ENCODE measurements at places on chromosomes 16 and 17.
A peak's percentile ranks its signal among the peaks of the same experiment; 100 is the strongest.

GRCh38 chr17:41695954-41696757 lies 7.5 kb downstream of the EIF1 start:
- DNase-seq, result peak; percentile 84

- no peak for DNase-seq
These were observed 15.0 kb downstream of the CD300E start for GRCh38 chr17:74608511-74608910.

DNA sequence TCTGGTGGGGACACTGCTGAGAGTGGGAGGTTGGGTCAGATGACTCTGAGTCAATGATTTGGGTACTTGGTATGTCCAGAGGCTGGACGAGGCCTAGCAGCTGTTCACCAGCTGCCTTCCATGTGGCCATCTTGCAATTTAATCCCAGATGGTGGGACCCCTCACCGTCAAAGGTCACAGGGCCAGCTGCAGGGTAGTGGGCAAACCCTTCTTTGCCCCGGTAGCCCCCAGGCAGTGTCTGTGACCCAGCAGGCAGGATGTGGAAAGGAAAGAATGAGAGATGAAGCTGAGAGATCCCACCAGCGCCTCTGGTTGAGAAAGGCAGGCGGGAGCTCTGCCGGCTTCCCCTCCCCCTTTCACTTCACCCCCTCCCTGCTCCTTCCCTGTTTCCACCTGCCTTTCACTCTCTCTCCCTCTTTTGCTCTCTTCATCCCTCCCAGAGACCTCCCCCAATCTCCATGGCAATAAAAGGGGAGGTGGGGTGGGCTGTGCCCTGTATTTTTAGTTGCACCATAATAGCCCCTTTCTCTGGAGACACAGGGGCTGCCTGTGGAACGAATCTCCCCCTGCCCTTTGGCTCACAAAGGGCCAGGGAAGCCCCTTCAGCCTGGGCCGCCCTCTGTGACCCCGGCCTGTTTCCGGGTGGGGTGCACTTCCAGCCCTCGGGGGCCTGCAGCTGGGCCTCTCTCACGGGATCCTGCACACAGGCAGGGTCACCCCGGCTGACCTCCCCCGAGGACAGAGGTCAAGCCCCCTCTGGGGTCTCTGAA lies 20.2 kb downstream of the CDK5RAP3 start:
- no peak for DNase-seq

- DNase-seq, result no peak
These were observed 89.1 kb upstream of the GNAO1 start for GRCh38 chr16:56102183-56102686.

DNA sequence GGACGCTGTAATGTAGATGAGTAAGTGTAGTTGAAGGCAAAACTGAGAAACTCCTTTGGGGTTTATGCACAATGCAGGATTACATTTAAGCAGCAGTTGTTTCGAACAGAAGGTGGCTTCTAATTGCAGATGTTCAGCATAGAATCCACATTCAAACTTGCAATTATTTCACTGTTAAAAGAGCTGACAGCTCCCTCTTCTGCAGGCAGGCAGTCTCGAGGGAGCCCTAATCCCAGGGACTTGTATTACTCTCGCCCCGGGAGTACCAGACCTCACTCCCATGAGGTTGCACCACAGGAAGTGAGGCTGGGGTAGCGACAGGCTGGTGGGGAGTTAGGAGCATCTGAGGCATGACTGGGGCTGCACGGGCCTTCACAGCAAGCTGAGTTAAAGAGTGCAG lies 484.3 kb upstream of the EEF2KMT start:
- no peak for DNase-seq

DNA sequence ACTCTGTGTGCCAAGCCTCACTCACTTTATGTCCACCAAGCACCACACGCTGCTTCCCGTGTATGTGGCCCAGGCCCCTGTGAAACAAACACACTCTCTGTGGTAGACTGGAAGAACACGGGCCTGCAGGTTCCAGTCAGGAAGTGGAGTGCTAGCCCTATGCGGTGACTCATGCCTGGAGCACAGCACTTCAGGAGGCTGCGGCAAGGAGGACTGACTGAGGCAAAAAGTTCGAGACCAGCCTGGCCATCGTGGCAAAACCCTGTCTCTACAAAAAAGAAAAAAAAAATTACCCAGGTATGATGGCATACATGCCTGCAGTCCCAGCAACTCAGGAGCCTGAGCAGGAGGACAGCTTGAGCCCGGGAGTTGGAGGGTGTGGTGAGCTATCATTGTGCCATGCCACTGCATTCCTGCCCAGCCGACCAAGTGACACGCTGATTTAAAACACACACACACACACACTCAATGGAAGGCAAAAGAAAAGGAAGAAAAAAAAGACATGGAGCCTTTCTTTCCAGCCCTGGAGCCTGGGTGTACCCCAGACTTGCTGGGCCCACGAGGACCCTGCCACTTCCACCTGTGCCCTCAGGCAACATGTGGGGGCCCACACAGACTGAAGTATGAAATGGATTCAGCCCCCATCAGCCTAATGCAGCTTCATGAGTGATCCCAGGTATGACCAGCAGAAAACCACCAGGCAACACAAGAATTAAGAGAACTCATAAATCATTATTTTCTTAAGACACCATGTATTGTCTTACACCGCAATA lies 126.6 kb downstream of the ANKRD11 start:
- DNase-seq, result peak; percentile 61

- DNase-seq, result peak; percentile 36
These were observed 5.9 kb downstream of the BBS2 start for GRCh38 chr16:56513972-56514371.

DNA sequence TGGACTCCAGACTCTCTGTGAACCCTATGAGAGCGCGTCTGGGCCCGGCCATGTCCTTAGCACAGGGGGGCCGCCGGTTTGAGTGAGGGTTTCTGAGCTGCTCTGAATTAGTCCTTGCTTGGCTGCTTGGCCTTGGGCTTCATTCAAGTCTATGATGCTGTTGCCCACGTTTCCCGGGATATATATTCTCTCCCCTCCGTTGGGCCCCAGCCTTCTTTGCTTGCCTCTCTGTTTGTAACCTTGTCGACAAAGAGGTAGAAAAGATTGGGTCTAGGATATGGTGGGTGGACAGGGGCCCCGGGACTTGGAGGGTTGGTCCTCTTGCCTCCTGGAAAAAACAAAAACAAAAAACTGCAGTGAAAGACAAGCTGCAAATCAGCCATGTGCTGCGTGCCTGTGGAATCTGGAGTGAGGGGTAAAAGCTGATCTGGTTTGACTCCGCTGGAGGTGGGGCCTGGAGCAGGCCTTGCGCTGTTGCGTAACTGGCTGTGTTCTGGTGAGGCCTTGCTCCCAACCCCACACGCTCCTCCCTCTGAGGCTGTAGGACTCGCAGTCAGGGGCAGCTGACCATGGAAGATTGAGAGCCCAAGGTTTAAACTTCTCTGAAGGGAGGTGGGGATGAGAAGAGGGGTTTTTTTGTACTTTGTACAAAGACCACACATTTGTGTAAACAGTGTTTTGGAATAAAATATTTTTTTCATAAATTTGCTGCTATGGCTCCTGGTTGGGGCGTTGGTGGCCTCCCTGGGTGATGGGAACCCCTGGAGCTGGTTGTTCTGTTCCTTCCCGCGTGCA lies 23.1 kb downstream of the STAT5A start:
- peak; percentile 48 for DNase-seq

- no peak for DNase-seq
These were observed 39.8 kb upstream of the MYLK3 start for GRCh38 chr16:46787909-46788308.

GRCh38 chr17:34442387-34443111 lies 79.5 kb upstream of the CCL1 start:
- DNase-seq, result no peak

DNA sequence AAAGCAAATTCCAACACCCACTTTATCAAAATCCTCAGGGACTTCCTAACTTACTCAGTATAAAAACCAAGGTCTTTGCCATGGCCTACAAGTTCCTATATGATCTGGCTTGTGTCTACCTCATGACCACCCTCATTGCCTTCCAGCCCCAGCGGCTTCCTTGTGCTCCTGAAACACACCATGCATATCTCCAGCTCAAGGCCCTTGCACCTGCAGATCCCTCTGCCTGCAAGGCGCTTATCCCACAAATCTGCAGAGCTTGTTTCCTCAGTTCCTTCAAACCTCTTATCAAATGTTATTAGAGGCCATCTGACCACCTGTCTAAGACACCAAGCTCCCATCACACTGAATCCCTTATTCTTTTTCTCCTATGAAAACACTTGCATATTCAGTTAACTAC lies 2.6 kb downstream of the BBS2 start:
- no peak for DNase-seq

DNA sequence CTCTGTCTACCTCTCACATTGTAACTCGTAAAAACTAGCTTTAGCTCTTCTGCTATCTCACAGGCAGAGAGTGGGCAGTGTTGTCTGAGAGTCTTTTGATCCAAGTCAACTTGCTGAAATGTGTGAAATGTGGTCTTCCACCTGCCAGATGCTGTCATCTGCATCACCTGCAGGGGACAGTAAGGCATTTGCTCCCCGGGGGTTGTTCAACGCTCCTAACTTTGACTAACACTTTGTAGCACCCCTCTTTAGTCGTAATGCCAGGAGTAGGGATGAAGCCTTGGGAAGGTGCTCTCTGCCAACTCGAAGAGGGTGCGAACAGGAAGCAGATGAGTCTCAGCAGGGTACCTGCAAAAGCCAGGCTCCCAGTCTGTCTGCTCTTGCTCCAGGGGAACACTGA lies 36.1 kb downstream of the SNX11 start:
- DNase-seq, result no peak

DNA sequence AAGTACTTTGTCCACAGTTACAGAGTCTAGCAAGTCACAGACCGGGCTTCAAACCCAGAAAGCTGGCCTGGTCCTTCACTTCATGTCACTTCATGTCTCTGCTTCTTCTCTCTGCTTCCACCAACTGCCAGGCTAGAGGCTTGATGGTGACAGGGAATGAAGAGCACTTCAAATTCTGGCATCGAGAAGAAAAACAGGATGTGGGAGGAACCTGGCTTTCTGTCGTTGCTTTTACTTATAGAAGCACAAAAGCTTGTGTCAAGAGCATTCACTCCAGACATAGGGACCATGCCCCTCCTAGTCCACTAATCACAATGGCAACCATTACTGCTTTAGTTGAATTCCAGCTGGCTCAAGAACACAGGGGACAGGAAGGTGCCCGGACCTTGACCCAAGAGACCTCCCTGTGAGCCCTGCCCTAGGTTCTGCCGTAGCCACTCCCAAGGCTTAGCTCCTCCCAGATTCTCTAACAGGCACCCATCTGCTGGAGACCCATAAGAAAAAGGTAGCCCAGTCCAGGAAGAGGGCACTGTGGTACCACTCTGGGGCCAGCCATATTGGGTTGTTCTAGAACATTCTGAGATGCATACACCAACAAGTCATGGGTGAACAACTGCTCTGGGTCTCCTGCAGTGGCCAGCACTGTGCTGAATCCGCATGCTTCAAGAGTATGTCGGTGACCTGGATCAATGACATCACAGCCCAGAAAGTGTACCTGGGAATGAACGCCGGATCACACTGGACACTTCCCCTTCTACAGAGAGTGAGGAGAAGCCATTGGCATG lies 181.8 kb downstream of the C16orf95 start:
- DNase-seq, result no peak

DNA sequence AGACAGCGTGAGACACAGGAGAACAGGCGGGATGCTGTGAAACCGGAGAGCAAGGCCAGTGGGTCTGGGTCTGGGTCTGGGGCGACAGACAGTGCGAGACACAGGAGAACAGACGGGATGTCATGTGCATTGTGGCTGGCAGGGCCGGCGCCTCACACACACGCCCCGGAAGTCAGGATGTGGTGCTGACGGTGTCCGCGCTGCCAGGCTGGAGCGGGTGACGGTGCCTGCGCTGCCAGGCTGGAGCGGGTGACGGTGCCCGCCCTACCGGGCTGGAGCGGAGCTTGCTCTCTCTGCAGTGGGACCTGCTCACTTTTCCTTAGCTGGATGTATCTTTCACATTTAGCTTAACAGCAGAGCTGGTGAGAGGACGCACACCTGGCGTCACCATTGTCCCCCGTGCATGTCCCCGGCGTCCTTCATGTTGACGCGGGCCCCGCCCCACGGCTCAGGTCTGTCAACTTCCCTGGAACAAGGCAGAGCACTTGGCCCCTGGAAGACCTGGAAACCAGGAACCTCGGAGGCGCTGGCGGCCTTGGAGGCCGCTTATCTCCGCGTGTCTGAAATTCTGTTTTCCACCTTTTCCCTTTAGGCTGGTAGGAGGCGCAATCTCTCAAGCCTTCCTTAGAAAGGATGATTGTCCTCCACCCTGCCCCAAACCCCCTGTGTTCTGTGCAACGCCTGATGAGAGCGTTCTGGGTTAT lies 43.0 kb upstream of the ZNF750 start:
- DNase-seq, result peak; percentile 77

Measured in stimulated activated CD8-positive, alpha-beta memory T cell treated with anti-CD3 and anti-CD28 coated beads, Interleukin-4, amount 100 ng/mL, for 48 hours (primary cell).